ENCODE measurements at places on chromosomes 2 and 18. TPM values are rescaled to one million over a fixed set of nuclear protein-coding genes. Genes with fewer than 3 reads are reported as not detected.

REG3A gene
- not detected for total RNA-seq

DSC2 gene
- 39.7 TPM for total RNA-seq

CYS1 gene
- 0.13 TPM for total RNA-seq

TACR1 gene
- total RNA-seq: 0.19 TPM

NCKAP5 gene
- total RNA-seq: 0.46 TPM

KYNU gene
- total RNA-seq: 0.13 TPM

ADAM23 gene
- total RNA-seq: 21.3 TPM

ALPP gene
- 0.15 TPM for total RNA-seq

DNA sequence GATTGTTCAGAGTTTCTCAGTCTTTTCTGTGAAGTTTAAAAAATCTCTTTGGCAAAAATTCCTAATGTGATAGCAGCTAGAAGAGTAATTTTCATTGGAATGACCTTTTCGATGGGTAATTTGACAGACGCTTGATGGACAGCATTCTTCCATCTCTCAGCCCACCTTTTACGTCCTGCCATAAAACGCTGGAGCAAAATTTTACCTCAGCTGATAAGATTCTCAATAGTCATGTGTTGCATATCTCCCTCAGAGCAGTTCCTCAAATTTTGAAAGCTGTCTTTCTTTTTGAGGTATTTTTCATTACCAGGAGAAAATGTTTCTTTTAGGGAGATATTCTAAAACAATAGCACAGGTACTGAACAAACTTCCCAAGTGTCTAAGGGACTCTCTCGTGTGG, 441.4 kb downstream of the PARD3B start:
- no peaks in the 10 kb centered on the region for H3K27me3 ChIP-seq
- no peaks in the 10 kb centered on the region for H3K36me3 ChIP-seq
- no peak overlapping the region for H3K4me3 ChIP-seq
- DNase-seq: no peak
- H3K4me1 ChIP-seq: peaks cover 5% of the 10 kb centered on the region

GRCh38 chr2:174465327-174465726, 21.5 kb downstream of the GPR155 start:
- H3K27ac ChIP-seq: no peak overlapping the region
- no peak overlapping the region for H3K4me3 ChIP-seq
- H3K27me3 ChIP-seq: no peaks in the 10 kb centered on the region

DNA sequence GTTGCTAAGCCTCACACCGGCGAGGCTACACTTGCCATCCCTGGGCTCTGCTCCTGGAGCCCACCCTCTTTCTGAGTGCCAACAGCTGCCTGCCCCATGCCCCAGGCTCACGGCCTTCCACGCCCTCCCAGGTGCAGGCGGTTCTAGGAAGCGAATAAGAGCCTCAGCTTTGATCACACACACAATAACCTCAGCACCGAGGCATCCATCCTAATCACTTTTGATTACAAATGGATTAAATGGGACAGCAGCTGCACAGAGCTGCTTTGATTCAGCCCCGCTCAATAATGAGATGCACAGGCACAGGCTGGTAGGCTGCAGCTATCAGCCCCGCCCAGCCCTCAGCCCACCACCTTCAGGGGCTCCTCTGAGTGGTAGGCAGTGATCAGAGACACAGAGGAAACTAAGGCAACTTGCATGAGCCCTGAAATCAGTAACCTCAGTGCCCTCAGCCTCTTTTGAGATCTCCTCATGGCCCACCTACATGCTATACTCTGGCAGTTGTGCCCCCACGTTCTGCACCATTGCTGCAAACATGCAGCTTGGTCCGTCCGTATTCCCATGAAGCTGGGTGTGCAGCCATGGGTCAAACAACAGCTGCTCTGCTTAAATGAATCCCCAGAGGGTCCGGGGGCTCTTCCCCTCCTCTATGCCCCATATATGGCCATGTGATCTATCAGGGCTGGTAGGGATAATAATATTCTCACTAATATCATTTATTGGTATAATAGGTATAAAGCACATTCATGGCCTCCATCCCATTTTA, 171.4 kb downstream of the SETBP1 start:
- no peak overlapping the region for H3K27ac ChIP-seq
- no peaks in the 10 kb centered on the region for H3K36me3 ChIP-seq
- H3K27me3 ChIP-seq: no peaks in the 10 kb centered on the region
- H3K4me3 ChIP-seq: no peak overlapping the region
- DNase-seq: no peak

DNA sequence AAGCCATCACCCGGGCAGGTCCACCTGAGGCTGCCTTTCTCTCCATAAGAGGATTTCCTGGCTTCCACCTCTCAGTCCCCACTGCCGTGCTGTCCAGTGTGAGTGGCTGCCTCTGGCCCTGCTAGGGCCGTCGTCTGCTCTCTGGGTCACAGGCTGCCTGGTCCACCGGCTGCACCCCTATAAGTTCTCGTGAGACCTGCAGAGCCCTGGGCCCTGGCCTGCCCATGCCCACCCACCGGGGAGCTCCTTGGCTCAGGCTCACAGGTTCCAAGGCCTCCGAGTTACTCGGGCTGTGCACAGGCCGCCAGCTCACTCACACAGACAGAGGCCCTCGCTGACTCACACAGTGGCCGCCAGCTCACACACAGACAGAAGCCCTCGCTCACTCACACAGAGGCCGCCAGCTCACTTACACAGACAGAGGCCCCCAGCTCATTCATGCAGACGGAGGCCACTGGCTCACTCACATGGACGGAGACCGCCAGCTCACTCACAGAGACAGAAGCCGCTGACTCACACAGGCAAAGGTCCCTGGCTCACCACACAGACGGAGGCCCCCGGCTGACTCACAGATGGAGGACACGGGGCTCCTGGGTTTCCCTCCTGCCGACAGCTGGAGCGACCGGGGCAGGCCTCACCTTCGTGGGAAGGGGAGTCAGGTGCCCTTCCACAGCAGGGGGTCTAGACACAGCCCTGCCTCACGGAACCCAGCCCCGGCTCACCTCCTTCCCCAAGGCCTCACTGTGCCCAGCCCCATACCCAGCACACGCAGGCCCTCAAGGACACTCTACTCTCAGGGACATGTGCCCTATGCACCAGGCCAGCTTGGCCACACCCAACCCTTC, 334.1 kb upstream of the MYT1L start:
- DNase-seq: no peak
- H3K27me3 ChIP-seq: no peaks in the 10 kb centered on the region
- no peak overlapping the region for H3K27ac ChIP-seq
- H3K4me1 ChIP-seq: no peaks in the 10 kb centered on the region
- H3K4me3 ChIP-seq: no peak overlapping the region
- no peaks in the 10 kb centered on the region for H3K36me3 ChIP-seq

- H3K27ac ChIP-seq: no peak overlapping the region
- DNase-seq: no peak
- no peak overlapping the region for H3K4me3 ChIP-seq
- H3K27me3 ChIP-seq: no peaks in the 10 kb centered on the region
- no peaks in the 10 kb centered on the region for H3K36me3 ChIP-seq
Measured at GRCh38 chr2:96163768-96164429, 18.7 kb upstream of the DUSP2 start.

- H3K27ac ChIP-seq: no peak overlapping the region
- H3K4me3 ChIP-seq: no peak overlapping the region
- no peaks in the 10 kb centered on the region for H3K4me1 ChIP-seq
- H3K36me3 ChIP-seq: no peaks in the 10 kb centered on the region
- no peak for DNase-seq
Measured at GRCh38 chr18:24662412-24662821, 202.0 kb downstream of the HRH4 start.

DNA sequence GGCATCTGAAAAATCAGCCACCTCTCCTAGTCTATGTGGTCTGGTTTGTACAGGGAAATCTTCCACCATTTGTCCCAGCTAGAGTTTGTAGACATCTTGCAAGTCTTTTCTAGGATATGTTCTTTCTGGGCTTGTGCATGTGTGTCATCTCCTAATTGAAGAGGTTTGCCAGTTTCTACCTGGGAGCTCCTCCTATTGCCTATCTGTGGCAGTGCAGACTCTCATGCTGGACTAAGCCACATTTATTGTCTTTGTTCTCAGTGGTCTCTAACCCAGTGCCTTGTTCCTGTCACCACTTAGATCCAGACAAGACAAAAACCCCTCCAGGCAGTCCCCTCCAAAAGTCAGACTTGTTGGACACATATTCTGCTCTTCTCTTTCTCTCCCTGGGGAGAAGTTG, 72.0 kb upstream of the MRPS9 start:
- DNase-seq: no peak
- H3K4me3 ChIP-seq: no peak overlapping the region
- H3K27ac ChIP-seq: no peak overlapping the region
- H3K27me3 ChIP-seq: no peaks in the 10 kb centered on the region
- H3K36me3 ChIP-seq: no peaks in the 10 kb centered on the region
- no peaks in the 10 kb centered on the region for H3K4me1 ChIP-seq

GRCh38 chr2:219127037-219127635, 33.5 kb downstream of the NHEJ1 start:
- H3K4me3 ChIP-seq: no peak overlapping the region
- DNase-seq: no peak
- no peaks in the 10 kb centered on the region for H3K27me3 ChIP-seq
- no peaks in the 10 kb centered on the region for H3K4me1 ChIP-seq
- H3K36me3 ChIP-seq: no peaks in the 10 kb centered on the region
- no peak overlapping the region for H3K27ac ChIP-seq

DNA sequence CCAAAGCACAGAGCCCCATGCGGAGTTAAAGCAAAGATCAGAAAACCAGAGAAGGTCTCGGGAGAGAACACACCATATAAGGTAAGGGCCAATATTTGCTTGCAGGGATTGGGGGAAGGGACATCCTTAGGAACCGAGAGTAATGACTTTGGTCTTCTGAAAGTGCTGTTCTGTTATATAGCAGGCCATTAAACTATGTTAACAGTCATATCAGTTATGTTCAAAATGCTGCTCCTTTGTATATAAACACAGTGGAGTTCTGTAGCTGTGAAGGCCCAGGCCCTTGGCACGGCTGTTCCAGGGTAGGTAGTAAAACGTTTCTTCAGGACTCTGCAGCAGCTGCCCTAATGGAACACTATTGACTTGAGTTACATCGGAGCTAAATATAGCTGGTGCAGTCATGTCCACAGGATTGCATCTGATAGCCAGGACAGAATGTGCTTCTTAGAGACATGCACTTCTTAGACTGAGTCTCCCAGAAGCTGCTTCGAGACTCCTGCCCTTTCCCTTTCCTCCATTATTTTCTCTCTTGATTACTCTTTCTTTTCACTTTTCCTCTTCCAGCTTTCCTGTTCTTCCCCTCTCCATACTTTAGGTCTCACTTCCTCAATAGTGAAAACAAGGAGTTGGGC, 122.4 kb downstream of the SETBP1 start:
- no peak overlapping the region for H3K4me3 ChIP-seq
- no peaks in the 10 kb centered on the region for H3K27me3 ChIP-seq
- H3K36me3 ChIP-seq: no peaks in the 10 kb centered on the region
- no peaks in the 10 kb centered on the region for H3K4me1 ChIP-seq

DNA sequence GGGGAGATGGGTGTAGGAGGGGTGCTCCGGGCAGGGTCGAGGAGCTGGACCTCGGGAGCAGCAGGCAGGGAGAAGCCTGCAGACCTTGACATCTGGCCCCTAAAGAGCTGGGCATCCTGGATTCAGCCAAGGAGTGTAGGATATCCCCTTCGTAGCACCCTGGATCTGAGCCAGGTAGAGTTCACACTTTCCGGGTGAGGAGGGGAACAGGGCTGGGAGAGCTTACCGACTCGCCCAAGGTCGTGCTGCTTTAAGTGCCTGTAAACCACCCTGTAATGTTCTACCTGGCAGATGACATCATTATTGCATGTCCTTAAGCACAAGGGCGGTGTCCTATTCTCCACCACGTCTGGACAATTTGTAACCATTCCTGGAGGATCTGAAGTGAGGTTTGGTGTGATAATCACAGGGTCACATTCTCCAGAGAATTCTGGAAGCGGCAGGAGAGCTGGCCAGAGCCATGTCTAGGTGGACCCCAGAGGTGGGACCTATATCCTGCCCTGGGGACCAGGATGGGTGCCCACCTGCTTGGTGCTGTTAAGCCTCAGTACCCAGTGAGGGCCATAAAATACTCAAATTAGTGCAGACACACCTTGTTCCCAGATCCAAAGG, 14.6 kb downstream of the ITM2C start:
- no peak for DNase-seq
- peaks cover 54% of the 10 kb centered on the region for H3K36me3 ChIP-seq
- no peaks in the 10 kb centered on the region for H3K27me3 ChIP-seq
- H3K4me3 ChIP-seq: no peak overlapping the region
- H3K27ac ChIP-seq: no peak overlapping the region

DNA sequence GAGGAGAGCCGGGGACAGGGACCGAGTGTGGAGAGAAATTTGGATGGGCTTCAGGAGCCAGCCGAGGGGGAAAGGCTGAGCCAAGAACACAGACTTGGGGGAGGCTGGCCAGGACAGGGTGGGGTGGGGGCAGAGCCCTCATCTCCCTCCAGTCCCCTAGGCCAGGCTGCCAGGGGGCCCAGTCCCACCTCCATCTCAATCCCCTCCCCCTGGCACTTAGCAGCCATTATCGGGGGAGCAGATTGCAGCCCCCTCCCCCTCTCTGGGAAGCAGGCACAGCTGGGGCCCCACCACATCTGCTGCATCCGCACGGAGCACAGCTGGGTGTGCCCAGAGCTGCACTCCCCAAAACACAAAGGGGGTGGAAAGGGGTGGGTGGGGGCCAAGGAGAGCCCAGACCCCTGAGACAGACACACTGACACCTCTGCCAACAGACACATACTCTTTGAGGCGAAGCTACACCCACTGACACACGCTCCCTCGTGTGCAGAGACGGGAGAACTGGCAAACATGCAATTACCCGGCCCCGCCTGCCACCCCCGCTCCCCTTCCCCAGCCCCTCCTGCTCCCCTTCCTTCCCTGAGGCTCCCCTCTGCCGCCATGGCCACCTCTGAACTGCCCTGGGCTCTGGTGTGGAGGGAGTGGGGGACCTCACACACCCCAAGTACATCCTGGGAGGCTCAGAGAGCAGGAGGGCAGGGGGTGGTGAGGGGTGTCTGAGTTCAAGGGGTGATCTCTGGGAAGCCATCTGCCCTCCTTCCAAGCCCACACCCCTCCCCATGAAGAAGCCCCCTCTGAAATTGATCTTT, 5.1 kb upstream of the ASIC4 start:
- H3K4me1 ChIP-seq: peaks cover 7% of the 10 kb centered on the region
- H3K27me3 ChIP-seq: peaks cover 2% of the 10 kb centered on the region
- peak overlapping the region; percentile 56 for H3K4me3 ChIP-seq
- H3K27ac ChIP-seq: no peak overlapping the region

- H3K4me3 ChIP-seq: no peak overlapping the region
- DNase-seq: no peak
- H3K4me1 ChIP-seq: no peaks in the 10 kb centered on the region
- H3K27me3 ChIP-seq: no peaks in the 10 kb centered on the region
- no peaks in the 10 kb centered on the region for H3K36me3 ChIP-seq
Measured at GRCh38 chr2:170514140-170514539, 201.0 kb upstream of the SP5 start.

DNA sequence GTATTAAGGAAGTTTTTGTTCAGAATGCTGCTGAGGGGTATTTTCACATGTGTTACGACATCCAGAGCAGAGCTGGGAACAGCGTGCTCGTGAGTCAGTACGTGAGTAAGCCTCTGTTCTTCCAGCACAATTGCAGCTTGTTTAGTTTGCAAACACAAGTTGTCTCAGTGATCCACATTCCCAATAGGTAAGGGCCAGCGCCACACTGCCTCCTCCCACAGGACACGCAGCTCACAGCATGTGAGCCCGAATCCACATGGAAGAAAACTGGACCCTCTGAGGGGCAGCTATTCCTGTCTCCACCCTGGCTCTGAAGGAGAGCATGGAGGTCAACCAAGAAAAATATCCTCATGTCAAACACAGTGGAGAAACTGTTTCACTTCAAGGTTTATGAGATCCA, 173.9 kb upstream of the PID1 start:
- H3K27me3 ChIP-seq: no peaks in the 10 kb centered on the region
- no peak for DNase-seq
- no peaks in the 10 kb centered on the region for H3K4me1 ChIP-seq

- no peaks in the 10 kb centered on the region for H3K36me3 ChIP-seq
- no peak overlapping the region for H3K4me3 ChIP-seq
- no peak for DNase-seq
- H3K27me3 ChIP-seq: no peaks in the 10 kb centered on the region
- H3K4me1 ChIP-seq: peaks cover 10% of the 10 kb centered on the region
- no peak overlapping the region for H3K27ac ChIP-seq
Measured at GRCh38 chr18:5943514-5943913, 48.2 kb upstream of the TMEM200C start.
